Hindlimb muscle (tissue), 1 donor: ENCODE measurements at places on chromosomes 3 and 15. TPM values are rescaled to one million over a fixed set of nuclear protein-coding genes. Genes with fewer than 3 reads are reported as not detected.
A peak's percentile ranks its signal among the peaks of the same experiment; 100 is the strongest.

DNA sequence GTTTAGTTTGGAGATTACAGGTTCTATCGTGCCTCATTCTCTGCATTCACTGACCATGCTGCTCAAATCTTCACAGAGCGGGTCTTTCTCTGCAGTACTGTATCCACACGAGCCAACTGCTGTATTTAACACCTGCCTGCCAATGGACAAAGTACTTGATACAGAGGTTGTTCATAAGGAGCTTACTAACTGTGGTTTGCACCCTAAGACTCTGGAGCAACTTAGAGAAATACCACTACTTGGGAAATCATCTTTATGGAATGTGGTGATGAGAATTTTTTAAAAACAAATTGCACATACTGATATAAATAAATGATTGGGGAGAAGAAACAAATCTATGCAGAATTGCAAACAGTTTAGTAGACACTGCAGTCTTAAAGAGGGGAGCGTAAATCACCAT lies 90.0 kb downstream of the PPP2R3A start:
- no peak for DNase-seq

DNA sequence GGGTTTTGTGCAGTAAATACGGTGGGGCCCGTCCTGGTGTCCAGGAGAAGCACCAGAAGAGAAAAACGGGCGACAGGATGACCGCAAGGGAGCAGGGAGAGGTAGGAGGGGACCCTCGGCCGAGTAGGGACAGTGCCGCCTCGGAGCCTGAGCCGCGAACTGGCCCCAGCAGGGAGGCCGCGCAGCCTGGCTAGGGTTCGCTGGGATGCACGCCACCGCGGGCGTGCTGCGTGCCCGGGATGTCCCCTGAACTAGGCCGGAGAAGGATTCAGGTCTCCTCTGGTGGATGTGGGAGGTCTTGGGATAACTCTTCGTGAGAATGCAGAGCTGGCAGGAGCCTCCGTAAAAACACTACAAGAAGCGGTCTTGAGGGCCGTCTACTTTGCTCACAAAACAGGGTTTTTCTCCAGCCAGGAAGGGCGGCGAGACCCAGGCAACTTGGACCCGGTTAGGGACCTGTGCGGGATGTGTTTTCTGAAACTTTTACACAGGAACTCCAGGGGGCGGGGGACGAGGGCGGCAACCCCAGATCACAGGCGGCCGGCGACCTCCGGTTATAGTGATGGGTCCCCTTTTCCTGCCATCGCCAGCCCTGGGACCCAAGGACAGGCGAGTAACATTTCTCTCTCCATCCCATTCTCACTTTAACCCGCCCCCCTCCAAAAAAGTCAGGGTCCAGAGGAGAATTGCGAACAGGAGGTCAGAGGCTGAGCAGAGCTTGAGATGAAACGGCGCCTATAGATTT lies 35.5 kb downstream of the NR2F2 start:
- DNase-seq, result no peak

DNA sequence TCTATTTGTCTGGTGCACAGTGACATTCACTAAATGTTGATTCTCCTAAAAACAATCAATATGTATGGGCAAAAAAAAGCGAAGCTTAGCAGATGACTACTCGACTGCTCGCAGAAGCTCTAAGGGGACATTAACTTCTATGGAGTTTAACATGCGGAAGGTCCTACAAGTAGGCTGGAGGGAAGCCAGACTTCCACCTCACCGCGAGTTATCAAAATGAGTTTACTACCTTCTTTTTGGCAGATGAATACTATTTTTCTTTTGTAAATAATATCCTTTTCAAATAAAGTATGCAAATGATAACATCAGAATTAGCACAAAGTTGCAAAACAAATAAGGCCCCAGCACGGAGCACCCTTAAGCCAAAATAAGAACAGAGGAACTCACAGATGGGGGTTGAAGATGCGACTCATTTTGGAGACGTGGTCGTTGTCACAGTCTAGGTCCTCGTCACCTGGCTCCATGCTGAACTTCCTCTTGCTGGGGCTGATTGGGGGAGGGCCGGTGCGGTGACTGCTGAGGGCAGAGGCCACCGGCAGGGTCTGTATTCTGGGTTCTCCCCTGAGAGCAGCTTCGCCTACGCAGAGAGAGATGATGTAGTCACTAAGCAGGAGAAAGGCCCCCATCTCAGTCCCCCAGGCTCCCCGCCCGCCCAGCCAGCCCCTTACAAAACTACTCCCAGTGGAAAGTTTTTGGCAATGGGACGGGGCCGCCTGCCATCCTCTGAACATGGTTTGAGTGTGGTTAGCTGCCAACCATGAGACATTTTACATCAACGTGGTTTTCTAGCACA lies 42.1 kb downstream of the VGLL4 start:
- no peak for DNase-seq

SPINK8 gene
- not detected for polyA plus RNA-seq

- peak; percentile 78 for DNase-seq
Observed at GRCh38 chr15:79380755-79381497, 51.2 kb upstream of the MINAR1 start.

GRCh38 chr3:69178838-69179739 lies 56.7 kb upstream of the LMOD3 start:
- DNase-seq, result no peak

- no peak for DNase-seq
Observed at GRCh38 chr3:14518432-14518802, 21.7 kb downstream of the GRIP2 start.

UBA5 gene
- polyA plus RNA-seq, result 30.6 TPM

GRCh38 chr15:62792986-62793751 lies 249.4 kb upstream of the TPM1 start:
- no peak for DNase-seq

CHDH gene
- 0.97 TPM for polyA plus RNA-seq

- DNase-seq, result peak; percentile 22
Observed at GRCh38 chr3:41960826-41961750, 815 bp downstream of the ULK4 start.

HRG gene
- polyA plus RNA-seq, result 0.18 TPM

DNA sequence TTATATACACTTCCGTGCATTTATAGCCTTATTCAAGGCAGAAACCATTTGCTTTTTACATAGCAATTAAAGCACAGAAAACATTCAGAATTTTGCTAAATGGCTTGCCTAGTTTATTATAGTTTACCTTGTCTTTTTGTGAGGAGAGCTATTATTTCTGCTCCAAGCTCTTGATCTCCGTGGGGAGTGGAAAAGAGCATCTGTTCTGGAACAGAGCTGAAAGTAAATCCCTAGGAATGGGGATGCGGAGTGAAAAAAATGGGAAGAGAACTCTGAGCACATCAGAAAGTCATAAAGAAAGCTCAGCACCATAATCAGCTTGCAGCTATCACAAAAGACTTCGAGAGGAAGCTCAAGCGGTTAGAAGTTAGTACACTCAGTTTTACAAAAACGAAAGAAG lies 1006.7 kb downstream of the ROBO2 start:
- DNase-seq, result no peak

- no peak for DNase-seq
Observed at GRCh38 chr3:13879102-13879945, 547 bp downstream of the WNT7A start.

GRCh38 chr3:157077565-157077991 lies 82.4 kb downstream of the CCNL1 start:
- DNase-seq, result no peak

GRCh38 chr15:100295939-100296565 lies 45.7 kb downstream of the ADAMTS17 start:
- DNase-seq, result peak; percentile 48

GRCh38 chr15:98003996-98004395 lies 43.5 kb downstream of the ARRDC4 start:
- no peak for DNase-seq

DNA sequence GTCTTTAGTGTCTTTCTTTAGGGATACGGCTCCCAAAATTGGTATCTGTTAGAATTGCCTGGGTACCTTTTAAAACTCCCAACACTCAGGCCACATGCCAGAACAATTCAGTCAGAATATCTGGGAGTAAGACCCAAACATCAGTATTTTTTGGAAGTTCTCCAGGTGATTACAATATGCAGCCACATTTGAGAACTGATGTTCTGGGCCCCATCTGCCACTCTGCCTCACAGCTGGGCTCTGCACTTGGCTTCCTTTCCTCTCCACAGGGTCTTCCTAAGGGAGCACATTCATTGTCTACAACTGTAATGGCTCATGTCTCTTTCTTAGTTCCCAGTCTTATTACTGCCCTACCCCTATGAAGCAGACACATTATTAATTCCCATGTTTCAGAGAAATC lies 394.5 kb downstream of the MFSD1 start:
- DNase-seq, result no peak

GRCh38 chr3:8371085-8371551 lies 130.5 kb upstream of the LMCD1 start:
- no peak for DNase-seq

DNA sequence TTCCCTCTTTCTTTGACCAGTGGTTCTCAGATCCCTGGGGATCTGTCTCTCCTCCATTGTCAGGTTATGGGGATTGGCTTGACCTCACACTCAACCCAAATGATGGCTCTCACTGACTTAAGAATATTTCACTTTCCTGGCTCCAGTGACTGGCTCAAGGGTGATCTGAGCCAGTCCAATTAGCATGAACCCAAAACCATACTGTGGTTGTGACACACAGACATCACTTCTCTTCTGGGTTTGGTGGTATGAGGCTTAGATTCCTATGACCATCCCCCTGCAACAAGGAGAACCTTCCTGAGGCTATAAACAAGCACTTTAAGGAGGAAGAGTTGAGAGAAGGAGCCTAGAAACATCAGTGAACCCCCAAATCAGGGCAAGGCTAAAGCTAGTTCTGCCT lies 85.8 kb downstream of the KCNAB1 start:
- DNase-seq, result no peak

GRIP2 gene
- 30.7 TPM for polyA plus RNA-seq

PBRM1 gene
- polyA plus RNA-seq, result 52.6 TPM

DNA sequence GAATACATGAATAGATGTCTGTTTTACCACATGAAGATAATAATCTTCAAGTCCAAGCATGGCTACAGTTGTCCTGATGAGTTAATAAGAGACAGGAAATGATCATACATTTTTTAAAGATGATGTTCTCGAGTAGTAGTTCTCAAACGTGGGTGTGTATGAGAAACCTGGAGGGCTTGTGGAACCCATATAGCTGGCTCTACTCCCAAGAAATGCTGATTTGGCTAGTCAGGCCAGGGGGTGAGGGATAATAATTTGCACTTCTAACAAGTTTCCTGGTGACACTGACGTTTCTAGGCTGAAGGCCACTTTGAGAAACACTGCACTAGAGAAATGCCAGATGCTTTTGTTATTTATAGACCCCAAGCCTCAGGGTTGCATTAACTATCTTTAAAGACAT lies 37.0 kb downstream of the ROPN1B start:
- DNase-seq, result no peak

DNA sequence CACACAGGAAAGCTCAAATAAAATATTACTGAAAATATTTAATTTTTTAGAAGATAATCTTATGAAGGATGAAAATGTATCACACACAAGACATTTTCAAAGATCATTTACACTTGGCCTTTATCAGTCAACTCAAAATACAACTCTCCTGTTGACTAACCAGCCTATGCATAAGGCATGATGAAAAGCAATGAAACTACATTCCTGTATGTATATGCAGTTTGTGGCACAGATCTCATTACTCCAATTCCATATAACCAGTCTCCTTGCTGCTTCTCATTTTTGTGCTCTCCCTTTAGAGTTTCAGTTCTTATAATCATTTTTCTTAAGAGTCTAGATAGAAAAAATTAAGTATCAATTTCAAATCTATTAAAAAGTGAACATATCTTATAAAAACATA lies 25.8 kb downstream of the AQR start:
- DNase-seq, result no peak

LYZL4 gene
- not detected for polyA plus RNA-seq

CATSPER2 gene
- polyA plus RNA-seq, result 2.5 TPM

DNA sequence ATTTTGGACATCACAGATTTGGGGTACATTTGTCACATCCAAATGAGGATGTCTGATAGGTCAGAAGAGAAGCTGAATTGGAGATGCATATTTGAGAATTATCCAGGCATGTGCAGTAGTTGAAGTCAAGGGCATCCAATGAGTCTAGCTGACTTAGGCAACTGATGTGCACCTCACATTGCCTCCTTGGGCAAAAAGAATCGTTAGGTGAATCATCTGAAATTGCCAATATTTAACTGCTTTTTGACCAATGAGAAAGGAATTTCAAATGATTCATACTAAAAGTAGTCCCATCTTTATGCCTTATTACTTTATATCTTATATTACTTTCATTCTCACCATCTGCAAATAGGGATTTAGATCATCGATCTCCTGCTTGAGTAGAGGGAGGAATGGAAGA lies 117.7 kb downstream of the CD47 start:
- no peak for DNase-seq

DNA sequence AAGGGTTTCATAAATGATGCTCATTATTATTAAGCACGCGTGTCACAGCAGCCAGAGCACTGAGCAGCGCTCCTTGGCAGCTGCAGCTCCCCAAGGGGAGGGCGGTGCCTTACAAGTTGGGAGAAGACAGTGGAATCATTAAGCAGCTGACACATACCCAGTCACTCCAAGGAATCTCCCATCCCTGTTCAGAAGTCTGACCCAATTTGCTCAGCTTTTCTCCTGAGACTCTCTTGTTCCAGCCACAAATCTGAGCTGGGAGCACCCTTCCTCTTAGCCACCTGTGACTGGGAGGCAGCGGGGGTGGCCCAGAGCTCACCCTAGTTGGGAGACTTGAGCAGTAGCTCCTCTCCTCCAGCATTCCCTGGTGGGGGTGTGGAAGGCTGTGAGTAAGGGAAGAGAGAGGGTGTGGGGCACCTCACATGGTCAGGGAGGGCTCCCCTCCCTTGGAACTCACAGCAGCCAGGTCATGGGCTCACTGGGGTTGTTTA lies 64.3 kb downstream of the DUT start:
- DNase-seq, result no peak

ATP13A5 gene
- polyA plus RNA-seq, result 0.88 TPM

DNA sequence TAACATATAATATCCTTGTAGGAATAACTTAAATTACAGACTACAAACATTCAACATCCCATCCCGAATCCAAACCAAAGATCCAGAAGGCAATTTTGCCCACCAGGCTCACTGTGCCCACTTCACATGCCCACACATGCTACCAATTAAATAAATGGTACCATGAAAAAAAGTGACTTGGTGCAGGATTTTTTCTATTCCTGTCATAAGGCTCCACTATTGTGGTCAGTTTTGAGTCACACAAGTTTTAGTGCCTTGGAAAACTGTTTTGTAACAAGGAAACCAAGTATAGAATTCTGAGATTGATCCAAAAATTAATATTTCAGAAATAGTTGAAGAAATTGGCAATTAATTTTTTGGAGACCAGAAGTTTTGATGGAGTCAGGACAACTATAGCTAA lies 470.1 kb upstream of the THBS1 start:
- DNase-seq, result no peak
